ENCODE measurements at places on chromosomes 7 and 10. TPM values are rescaled to one million over a fixed set of nuclear protein-coding genes. Genes with fewer than 3 reads are reported as not detected.

The MEOX2 gene
- not detected for polyA plus RNA-seq

GRCh38 chr7:87876040-87876868, at the start of the genes DBF4 and SLC25A40:
DBF4 (plus strand) TSS chr7:87876493; CDS start chr7:87876733, 240 bp downstream.
SLC25A40 (minus strand) TSS chr7:87876360; CDS start chr7:87858727, 17,633 bp downstream.
- no peaks in the 10 kb centered on the region for H3K27me3 ChIP-seq
- peak; percentile 97 for DNase-seq
- H3K36me3 ChIP-seq, result peaks cover 8% of the 10 kb centered on the region
- H3K4me1 ChIP-seq, result peaks cover 57% of the 10 kb centered on the region
- peak within 1 kb of the TSS; percentile 90 for H3K27ac ChIP-seq

The IPMK gene
- 1.9 TPM for polyA plus RNA-seq

The SP4 gene
- polyA plus RNA-seq, result 16.6 TPM

- H3K36me3 ChIP-seq, result no peaks in the 10 kb centered on the region
- peaks cover 3% of the 10 kb centered on the region for H3K27me3 ChIP-seq
- no peak overlapping the region for H3K27ac ChIP-seq
- DNase-seq, result no peak
- no peaks in the 10 kb centered on the region for H3K4me1 ChIP-seq
Measured at GRCh38 chr7:142188846-142189245, 69.0 kb downstream of the PRSS58 start.

GRCh38 chr10:126854726-126855495, 50.3 kb upstream of the DOCK1 start:
- H3K36me3 ChIP-seq, result no peaks in the 10 kb centered on the region
- no peaks in the 10 kb centered on the region for H3K4me1 ChIP-seq
- no peak overlapping the region for H3K27ac ChIP-seq

The HOXA2 gene
- polyA plus RNA-seq, result not detected

The INSIG1 gene
- 58.8 TPM for polyA plus RNA-seq

GRCh38 chr10:9205558-9205957, 1151.1 kb downstream of the GATA3 start:
- no peaks in the 10 kb centered on the region for H3K36me3 ChIP-seq
- no peak for DNase-seq
- H3K4me1 ChIP-seq, result no peaks in the 10 kb centered on the region
- H3K4me3 ChIP-seq, result no peak overlapping the region

DNA sequence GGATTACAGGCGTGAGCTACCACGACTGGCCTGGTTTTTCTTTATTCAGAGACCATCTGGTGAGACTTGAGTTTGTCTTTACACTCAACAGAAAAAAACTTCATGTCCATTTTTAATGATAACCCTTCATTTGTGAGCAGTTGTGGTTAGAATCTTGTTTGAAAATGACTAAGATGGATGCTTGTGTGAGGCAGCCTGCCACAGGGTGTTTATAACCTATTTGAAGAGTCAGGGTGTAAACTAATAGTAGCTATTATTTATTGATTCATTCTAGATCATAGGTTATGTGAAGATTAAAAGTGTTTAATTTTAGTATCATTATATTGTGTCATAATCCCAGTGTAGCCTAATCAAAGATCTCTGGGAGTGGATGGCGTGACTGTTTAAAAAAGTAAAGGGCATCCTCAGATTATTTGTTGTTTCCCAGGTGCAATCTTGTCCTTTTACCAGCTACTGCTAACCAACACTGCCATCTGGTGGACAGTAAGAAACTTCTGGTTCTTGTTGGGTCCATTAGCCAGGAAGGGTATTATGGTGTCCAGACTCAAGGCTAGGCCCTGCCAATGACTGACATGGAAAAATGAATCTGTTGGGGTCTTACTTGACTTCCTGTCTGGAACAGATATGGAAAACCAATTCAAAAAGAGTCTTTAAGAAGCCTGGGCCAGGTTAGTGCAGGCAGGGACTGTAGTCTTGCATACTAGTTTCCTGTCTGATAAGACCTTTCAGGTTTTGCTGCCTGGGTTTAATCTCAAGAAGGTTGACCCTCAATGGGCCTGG, 24.9 kb downstream of the NRBF2 start:
- H3K27me3 ChIP-seq, result no peaks in the 10 kb centered on the region
- peak; percentile 71 for DNase-seq
- H3K36me3 ChIP-seq, result peaks cover 20% of the 10 kb centered on the region
- no peak overlapping the region for H3K27ac ChIP-seq
- no peak overlapping the region for H3K4me3 ChIP-seq
- no peaks in the 10 kb centered on the region for H3K4me1 ChIP-seq

The OR2A12 gene
- polyA plus RNA-seq, result not detected

DNA sequence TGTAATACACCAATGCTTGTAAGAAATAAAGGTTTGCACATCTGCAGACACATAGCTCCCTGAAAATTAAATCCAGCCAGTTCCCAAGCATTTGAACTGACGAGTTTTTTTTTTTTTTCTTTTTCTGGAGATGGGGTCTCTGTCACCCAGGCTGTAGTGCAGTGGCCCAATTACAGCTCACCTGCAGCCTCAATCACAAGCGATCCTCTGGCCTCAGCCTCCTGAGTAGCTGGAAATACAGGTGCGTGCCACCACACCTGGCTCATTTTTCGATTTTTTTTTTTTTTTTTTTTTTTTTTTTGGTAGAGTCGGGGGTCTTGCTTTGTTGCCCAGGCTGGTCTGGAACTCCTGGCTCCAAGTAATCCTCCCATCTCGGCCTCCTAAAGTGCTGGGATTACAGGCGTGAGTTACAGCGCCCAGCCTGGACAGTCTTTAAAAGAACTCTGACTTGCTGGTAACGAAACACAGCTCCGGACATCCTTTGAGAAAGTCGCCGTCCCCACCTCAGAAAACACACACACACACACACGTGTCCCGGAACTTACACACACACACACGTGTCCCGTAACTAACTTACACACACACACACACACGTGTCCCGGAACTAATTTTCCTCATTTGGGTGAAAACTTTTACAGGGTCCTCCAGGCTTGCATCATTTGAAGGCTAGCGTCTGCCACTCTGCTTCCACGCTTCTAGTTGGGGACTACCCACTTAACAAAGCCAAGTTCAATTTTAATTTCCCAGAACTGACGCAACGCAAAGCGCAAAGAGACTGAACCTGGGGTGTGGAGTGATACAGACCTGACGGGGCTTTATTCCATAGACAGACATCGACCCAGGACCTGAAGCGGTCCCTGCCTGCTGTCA, 18.6 kb downstream of the OCM2 start:
- H3K36me3 ChIP-seq, result peaks cover 14% of the 10 kb centered on the region
- no peaks in the 10 kb centered on the region for H3K27me3 ChIP-seq
- H3K4me1 ChIP-seq, result peaks cover 20% of the 10 kb centered on the region
- H3K4me3 ChIP-seq, result peak overlapping the region; percentile 92

The CRYGN gene
- polyA plus RNA-seq, result 0.38 TPM

The PANK1 gene
- 0.41 TPM for polyA plus RNA-seq

DNA sequence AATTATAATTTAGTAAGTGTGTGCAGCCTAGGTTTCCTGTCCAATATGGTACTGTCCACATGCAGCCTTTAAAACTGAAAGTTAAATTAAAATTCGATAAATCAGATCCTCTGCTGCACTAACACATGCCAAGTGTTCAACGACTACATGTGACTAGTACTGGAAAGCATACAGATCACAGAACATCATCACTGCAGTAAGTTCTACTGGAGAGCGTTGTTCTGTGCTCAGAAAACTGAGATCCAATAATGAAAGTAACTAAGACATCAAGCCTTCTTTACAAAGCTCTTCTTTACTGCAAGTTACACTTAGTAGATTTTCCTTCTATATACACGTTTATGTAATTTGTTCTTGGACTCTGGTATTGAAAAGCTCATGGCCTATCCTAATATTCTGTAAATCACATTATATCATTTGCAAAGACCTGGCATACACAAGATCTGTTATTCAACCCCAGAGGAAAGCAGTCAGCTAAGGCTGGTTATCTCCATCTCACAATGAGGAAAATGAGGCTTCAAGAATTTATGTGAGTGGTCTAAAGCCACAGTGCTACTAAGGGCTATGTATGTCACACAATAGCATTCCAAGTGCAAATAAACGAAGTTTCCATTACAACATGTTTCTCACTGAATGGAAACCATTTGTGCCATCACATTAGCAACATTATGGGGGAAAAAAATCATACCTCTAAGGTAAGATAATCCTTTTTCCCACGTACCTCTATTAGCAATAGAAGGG, 77.6 kb downstream of the VPS41 start:
- no peaks in the 10 kb centered on the region for H3K27me3 ChIP-seq
- H3K4me3 ChIP-seq, result no peak overlapping the region
- peaks cover 3% of the 10 kb centered on the region for H3K36me3 ChIP-seq

DNA sequence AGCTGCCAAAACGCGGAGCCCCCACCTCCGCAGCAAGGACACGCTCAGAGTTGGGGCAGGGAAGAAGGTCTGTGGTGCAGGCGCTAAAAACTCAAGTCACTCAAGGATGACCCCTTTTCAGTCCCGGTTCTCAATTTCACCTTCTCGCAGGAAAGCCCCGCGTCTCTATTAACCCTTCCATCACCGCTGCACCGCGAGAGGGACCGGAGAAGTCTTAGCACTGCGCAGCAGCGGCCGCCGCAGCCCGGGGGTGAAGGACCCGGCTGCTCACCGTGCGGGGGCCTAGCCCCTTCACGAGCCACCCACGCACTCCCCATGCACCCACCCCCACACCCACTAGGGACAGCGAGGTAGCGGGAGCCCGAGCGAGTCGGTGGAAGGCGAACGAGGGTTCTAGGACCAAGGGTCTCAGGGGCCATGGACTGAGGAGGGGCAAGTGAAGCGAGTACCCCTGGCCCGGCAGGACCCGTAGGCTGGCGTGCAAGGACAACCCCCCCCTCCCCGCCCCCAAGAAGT, 162.9 kb downstream of the SH3PXD2A start:
- DNase-seq, result no peak
- H3K36me3 ChIP-seq, result no peaks in the 10 kb centered on the region
- H3K4me1 ChIP-seq, result peaks cover 41% of the 10 kb centered on the region
- H3K4me3 ChIP-seq, result peak overlapping the region; percentile 19
- no peaks in the 10 kb centered on the region for H3K27me3 ChIP-seq

GRCh38 chr10:104835422-104835821, 194.3 kb downstream of the SORCS3 start:
- H3K36me3 ChIP-seq, result no peaks in the 10 kb centered on the region
- no peak for DNase-seq
- H3K4me1 ChIP-seq, result no peaks in the 10 kb centered on the region
- H3K27ac ChIP-seq, result no peak overlapping the region
- H3K4me3 ChIP-seq, result no peak overlapping the region

The ZNF736 gene
- polyA plus RNA-seq, result 1.1 TPM

The FXYD4 gene
- polyA plus RNA-seq, result not detected

The LRRC18 gene
- not detected for polyA plus RNA-seq

The RABGEF1 gene
- 17.3 TPM for polyA plus RNA-seq

The COL1A2 gene
- polyA plus RNA-seq, result not detected

The ASB15 gene
- polyA plus RNA-seq, result not detected

- DNase-seq, result no peak
- no peaks in the 10 kb centered on the region for H3K36me3 ChIP-seq
- no peak overlapping the region for H3K27ac ChIP-seq
- no peaks in the 10 kb centered on the region for H3K4me1 ChIP-seq
- no peak overlapping the region for H3K4me3 ChIP-seq
Measured at GRCh38 chr7:99244939-99245338, 27.7 kb upstream of the MYH16 start.

DNA sequence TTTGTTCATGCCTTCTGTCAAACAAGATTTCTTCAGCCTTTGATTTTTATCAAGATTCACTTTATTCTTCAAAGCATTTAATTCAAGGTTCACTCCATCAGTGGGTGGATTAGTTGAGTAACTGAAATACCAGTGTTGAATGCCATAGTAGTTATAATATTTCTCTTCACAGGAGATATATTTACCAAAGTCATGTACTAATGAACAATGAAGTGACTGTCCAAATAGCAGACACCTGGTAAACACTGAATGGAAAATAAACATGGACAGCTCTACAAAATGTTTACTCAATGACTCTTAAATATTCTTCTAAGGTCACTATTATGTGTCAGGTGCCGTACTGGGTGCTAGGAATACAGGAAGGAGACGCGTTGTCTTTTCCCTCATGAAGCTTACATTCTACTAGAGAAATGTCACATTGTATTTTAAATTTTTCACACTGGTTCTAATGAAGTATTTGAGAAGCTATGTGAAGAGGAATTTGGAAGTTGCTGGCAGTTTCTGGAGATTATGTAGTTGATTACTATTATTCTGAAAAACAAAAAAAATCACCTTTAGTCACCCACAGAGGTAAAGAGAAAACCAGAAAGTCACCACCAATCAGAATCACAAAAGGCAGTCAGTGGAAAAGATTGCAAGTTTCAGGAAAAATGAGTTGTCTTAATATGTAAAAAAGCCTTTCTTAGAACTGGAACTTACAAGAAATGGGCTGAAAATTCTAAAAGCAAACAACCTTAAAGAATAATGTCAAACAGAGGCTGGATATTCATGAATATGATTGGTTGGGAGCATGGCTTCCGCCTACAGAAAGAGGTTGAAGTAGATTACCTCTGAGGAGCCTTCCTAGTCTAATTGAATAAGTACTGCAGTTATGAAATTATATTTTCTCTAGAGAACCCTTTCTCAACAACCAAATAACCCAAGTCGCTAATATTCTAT, 84.5 kb downstream of the RTKN2 start:
- DNase-seq, result no peak
- peak overlapping the region; percentile 58 for H3K4me3 ChIP-seq
- H3K27ac ChIP-seq, result peak overlapping the region; percentile 88

DNA sequence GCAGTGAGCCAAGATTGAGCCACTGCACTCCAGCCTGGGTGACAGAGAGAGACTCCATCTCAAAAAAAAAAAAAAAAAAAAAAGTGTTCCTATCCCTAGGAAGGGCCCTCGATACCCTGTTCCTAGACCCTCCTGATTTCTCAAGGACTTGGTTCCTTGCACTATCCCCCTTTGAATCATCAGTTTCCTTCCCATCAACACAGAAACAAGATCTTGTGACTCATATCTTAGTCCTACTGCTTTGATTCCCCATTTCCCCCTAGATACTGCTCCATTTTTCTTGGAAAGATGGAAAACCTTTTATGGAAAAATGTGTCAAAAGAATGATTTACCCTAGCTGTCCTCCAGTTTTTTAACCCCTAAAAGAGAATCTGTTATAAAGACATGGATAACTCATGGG, 1.7 kb upstream of the ZNF862 start:
- no peaks in the 10 kb centered on the region for H3K27me3 ChIP-seq
- H3K27ac ChIP-seq, result no peak overlapping the region
- H3K4me3 ChIP-seq, result no peak overlapping the region
- H3K36me3 ChIP-seq, result no peaks in the 10 kb centered on the region
- peaks cover 18% of the 10 kb centered on the region for H3K4me1 ChIP-seq
- DNase-seq, result no peak

DNA sequence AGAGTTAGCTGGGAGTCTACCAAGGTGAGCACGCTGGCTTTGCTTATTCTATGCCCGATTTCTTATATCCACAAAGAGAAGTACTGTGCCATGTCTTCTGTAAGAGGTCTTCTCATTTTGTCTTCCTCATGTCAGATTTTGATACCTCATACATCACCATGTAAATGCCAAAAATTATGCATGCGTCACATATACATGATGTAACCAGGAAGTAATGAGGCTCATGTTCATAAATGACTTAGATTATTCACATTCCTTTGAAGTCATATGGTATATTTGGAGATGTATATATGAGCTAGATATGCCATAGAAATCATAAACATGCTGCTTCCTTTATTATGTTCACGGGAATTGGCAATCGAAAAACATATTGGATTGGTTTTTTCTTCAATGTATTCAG, 97.7 kb upstream of the CELF2 start:
- no peaks in the 10 kb centered on the region for H3K36me3 ChIP-seq
- DNase-seq, result no peak
- no peak overlapping the region for H3K4me3 ChIP-seq

The OR2A42 gene
- polyA plus RNA-seq, result not detected

The LIMK1 gene
- 1.7 TPM for polyA plus RNA-seq
